ENCODE measurements at places on chromosomes 4 and X. TPM values are rescaled to one million over a fixed set of nuclear protein-coding genes. Genes with fewer than 3 reads are reported as not detected.
A peak's percentile ranks its signal among the peaks of the same experiment; 100 is the strongest.

- DNase-seq = no peak
Measured at GRCh38 chrX:31232506-31232905, 160.7 kb upstream of the FTHL17 start.

DNA sequence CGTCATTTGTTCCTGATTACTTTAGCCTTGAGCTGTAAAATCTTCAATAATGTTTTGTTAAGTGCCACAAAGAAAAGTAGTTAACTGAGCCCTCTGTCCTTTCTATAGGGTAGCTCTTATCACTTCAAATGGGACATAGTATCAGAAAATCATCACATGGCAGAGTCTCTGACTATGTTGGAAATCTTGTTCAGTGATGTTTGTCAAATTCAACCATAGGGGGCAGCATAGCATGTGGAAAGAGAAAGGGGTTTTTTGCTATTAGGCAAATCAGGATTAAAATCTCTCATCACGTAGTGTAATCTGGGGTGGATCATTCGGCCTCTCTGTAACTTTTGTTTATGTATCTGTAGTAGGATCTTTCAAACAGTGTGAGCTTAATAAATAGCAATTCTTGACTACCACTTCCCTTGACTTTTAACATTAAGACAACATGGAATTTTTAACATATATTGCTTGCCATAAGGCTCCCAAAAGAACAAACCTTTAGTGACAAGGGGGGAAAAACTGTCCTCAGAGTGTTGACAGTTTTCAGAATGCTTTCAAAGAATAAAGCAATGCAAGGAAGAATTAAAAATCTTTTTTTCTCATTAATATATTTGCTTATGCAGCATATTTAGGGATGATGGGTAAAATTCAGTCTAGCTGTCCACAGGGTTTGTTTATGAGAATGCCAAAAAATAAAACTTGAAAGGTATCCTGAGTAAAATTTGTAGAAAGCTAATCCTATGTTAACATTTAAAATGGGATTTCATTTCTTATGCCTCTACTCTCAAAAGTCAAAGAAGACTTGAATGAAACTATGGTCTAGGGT, 127.2 kb downstream of the FBXW7 start:
- no peak for DNase-seq

DNA sequence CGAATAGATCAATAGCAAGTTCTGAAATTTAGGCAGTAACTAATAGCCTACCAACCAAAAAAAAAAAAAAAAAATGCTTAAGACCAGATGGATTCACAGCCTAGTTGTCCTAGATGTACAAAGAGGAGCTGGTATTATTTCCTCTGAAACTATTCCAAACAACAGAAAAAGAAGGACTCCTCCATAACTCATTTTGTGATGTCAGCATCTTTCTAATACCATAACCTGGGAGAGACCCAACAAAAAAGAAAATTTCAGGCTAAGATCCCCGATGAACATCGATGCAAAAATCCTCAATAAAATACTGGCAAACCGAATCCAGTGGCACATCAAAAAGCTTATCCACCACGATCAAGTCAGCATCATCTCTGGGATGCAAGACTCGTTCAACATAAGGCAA, 1557.9 kb downstream of the C4orf33 start:
- no peak for DNase-seq

- no peak for DNase-seq
Measured at GRCh38 chrX:110806145-110806544, 10.5 kb upstream of the CHRDL1 start.

DNA sequence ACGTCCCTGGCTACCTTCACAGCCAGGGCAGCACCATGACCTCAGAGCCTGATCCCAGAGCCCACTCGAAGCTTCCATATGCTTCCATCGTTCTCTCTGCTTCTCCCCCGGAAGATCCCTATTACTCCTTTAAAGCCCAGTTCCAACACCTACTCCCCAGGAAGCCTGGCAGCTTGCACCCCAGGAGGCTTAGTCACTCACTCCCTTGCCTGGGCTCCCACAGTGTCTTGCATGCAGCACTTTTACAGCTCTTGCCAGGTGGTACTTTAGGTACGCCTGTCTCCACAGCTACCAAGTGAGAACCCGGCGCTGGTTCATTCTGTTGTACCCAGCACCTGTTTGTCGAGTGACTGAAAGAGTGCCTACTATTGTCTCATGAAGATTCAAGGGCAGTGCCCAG, 24.5 kb upstream of the MAMLD1 start:
- no peak for DNase-seq

DNA sequence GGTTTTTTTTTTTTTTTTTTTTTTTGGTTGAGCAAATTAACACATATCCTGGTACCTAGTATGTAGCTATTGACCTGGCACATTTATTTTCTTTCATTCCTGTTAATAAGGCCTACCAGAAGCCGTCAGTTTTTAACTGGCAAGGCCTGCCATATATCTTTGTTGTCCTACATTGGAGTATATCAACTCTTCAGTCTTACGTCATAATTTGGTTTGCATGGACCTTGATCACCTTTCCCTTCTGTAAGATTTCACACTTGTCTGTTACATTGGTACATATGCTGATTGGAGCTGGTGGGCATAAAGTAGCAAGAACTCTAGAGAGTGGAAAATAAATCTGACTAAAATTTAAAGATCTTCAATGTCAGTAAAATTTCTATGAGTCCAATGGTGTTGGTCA, 1658.0 kb downstream of the C4orf33 start:
- no peak for DNase-seq

- DNase-seq = peak; percentile 77
Measured at GRCh38 chr4:100189820-100190642, at the start of gene DDIT4L. DDIT4L (minus strand) TSS chr4:100190468; CDS start chr4:100189983, 485 bp downstream.

GRCh38 chr4:6942238-6942800, 32.7 kb downstream of the TBC1D14 start:
- DNase-seq = no peak

DNA sequence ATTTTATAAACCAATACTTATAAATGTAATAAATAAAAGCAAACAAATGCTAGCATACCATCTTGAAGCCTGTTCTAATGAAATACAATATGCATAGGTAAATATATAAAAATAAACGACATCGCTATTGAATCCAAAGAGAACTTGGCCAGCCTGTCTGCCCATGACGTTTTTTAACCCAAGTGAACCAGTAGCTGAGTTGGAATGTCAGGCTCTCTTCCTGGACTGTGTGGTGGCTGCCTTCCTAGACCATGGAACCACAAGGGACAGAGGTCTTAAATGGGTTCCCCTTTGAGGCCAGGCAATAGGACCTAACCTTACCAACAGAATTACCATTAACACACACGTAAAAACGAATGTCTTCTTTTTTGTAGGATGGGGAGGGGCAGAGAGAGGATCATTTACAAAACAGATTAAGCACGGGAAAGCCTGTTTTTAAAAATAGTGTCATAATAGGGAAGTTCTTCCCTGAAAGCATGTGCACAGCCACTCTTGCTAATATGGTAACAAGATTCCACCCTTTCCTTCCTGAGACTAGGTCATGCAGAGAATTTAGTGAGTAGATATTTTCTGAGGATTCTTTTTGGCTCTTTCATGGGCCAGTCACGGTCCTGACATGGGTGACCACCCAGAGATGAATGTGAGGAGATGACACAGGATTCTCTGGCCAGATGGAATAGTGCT, 69.4 kb upstream of the ACSL1 start:
- DNase-seq = no peak

- no peak for DNase-seq
Measured at GRCh38 chr4:153113061-153113837, 91.0 kb upstream of the TRIM2 start.

DNA sequence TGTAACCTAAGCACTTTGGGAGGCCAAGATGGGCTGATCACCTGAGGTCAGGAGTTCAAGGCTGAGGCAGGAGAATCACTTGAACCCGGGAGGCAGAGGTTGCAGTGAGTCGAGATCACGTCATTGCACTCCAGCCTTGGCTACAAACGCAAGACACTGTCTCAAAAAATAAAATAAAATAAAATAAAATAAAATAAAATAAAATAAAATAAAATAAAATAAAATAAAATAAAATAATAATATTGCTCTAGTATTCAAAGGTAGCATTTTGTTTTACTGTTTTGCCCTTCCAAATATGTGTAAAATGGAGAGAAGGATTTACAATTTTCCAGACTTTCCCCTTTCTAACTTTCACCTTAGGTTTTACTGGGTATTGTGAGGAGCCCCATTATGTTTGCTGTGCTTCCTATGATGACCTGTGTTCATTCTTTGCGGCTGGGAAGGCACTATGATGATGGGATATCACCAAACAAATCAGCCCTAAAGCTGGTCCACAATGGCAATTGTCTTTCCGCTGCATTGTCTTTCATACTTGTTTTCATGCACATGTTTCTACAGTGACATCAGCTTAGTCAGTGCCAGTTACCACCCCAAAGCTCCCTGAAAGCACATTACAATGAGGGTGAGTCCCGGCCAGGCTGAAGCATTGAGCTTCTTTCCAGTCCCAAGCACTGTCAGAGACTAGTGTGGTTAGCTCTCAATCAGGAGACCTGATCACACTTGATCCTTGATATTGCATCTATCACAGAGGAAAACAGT, 50.8 kb downstream of the DTHD1 start:
- no peak for DNase-seq

GRCh38 chrX:155767051-155767875, 113.9 kb upstream of the VAMP7 start:
- peak; percentile 42 for DNase-seq

DNA sequence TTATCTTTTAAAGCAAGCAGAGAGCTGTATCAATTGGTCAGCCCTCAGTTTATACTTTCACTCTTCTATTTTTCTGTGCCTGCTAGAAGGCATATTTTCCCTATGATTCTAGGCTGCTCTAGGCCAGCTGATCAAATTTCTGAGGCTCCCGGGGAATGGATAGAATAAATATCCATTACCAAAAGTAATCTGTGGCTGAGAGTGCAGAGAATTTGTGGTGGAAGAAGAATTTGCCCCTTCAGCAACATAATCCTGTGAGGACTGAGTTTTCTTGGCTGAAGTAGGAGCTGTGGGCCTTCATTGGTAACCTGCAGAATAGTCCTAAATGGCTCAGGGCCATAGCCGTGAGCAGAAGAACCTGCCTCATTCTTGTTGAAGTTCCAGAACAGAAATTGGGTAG, 314.6 kb upstream of the CASK start:
- no peak for DNase-seq

GRCh38 chr4:19807505-19807904, 444.2 kb upstream of the SLIT2 start:
- no peak for DNase-seq

DNA sequence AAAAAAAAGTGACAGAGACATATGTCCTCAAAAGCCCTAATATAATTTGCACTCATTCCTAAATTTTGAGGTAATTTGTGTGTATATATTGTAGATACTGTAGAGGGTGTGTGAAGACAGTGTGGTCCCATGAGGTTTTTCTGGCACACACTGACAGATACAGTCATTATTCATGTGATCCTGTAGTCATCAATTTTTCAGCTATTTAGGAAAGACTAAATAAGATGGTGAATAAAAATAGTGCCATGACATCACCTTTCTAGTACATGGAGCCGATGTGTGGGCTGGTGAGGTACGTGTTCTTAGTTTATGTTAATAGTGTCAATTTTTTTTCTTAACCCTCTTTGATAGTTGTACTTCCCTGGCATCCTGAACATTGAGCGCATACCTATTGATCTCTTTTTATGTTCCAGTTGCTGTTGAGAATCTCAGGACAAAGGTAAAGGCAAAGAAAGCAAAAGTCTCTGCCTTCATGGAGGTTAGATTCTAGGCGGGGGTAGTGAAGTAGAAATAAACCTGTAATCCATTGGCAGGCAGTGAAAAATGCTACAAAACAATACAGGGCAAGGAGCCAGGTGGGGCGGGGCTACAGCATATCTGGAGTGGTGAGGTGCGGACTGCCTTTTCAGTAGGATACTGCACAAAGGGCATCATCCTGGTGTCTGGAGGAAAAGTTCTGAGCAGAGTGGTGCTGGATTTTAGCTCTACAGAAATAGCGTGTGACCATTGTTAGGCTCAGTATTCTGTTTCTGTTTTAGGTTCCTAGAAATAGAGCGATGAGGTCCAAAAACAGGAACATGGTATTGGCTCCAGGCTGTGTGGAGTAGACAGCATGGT, 93.8 kb downstream of the ARHGAP10 start:
- DNase-seq = peak; percentile 75

DNA sequence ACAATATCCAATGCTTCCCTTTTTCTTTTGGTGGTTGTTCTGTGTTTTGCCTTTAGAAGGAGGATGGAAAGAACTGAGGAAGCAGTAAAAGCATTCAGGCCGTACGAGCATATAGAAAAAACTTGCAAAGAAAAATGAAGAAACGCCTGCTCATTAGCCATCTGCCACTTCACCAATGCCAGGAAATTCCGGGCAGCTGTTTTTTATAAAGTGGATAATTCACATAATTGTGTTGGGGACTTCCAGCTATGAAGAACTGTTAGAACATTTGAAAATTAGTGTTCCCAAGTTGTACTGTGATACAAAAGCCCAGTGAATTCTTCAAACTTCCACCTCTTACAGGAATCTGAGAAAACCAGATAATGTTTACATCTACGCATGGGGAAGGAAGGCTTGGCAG, 11.7 kb downstream of the RELL1 start:
- DNase-seq = no peak

- no peak for DNase-seq
Measured at GRCh38 chr4:184768296-184768695, 34.4 kb upstream of the CENPU start.

DNA sequence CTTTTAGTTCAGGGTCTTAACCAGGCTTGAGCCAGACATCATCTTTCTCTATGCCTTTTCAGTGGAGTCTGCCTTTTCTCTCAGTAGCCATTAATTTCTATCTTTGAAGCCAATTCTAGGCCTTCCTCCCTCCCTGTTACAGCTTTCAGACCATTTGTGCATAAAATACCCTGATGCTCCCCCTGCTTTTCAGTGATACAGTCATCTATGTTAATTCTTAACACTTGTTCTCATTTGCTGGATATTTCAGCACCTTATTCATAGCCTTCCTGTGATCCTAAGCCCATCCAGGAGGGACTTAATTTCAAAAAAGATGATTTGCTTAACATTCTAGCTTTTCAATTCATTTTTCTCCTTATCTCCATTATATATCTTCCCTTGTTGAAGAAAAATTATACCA, 42.3 kb downstream of the ANXA10 start:
- DNase-seq = no peak

TIMP1 gene
- total RNA-seq = 333 TPM

PF4V1 gene
- not detected for total RNA-seq

FAT4 gene
- 14.1 TPM for total RNA-seq

PRDM8 gene
- total RNA-seq = 0.72 TPM

NMU gene
- not detected for total RNA-seq

PAGE5 gene
- not detected for total RNA-seq

EIF4E gene
- total RNA-seq = 54.5 TPM

SYAP1 gene
- total RNA-seq = 16.3 TPM

YY2 gene
- 0.47 TPM for total RNA-seq

UGT2B10 gene
- not detected for total RNA-seq

LRIT3 gene
- total RNA-seq = 0.14 TPM

CXCL8 gene
- 0.50 TPM for total RNA-seq

HADH gene
- total RNA-seq = 145 TPM
